ENCODE measurements at places on chromosomes 2 and 18.

- no peak for DNase-seq
These were observed 11.1 kb downstream of the HES6 start for GRCh38 chr2:238228700-238229099.

GRCh38 chr2:234368861-234369261, 128.0 kb downstream of the ARL4C start:
- DNase-seq, result no peak

- no peak for DNase-seq
These were observed 130.8 kb downstream of the ZNF236 start for GRCh38 chr18:76953156-76953555.

- DNase-seq, result no peak
These were observed 32.5 kb downstream of the CPO start for GRCh38 chr2:206971805-206972204.

Data from hematopoietic multipotent progenitor cell treated with erythropoietin and hydrocortisone succinate and interleukin-3 and kit ligand, for 6 days (in vitro differentiated cells).